ENCODE measurements at places on chromosomes 12 and 14.

DNA sequence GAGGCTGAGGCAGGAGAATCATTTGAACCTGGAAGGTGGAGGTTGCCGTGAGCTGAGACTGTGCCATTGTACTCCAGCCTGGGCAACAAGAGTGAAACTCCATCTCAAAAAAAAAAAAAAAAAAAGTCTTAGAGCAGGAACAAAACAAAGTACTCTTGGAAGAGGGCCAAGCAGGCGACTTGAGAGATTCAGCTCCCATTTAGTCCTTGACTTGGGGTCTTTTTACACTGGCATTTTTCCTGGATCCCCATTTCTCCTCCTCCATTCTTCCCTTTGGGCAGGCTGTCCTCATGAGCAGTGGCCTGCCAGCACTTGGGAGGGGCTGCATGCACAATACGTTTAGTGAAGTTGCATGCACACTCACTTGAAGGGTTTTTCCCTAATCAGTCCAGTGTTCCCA, 72.9 kb downstream of the C14orf132 start:
- no peaks in the 10 kb centered on the region for H3K36me3 ChIP-seq
- H3K4me1 ChIP-seq, result no peaks in the 10 kb centered on the region
- H3K4me3 ChIP-seq, result no peak overlapping the region

GRCh38 chr14:91694643-91695042, 37.2 kb downstream of the CATSPERB start:
- H3K4me3 ChIP-seq, result no peak overlapping the region
- H3K36me3 ChIP-seq, result no peaks in the 10 kb centered on the region
- no peaks in the 10 kb centered on the region for H3K4me1 ChIP-seq
- H3K27me3 ChIP-seq, result no peaks in the 10 kb centered on the region
- DNase-seq, result no peak

DNA sequence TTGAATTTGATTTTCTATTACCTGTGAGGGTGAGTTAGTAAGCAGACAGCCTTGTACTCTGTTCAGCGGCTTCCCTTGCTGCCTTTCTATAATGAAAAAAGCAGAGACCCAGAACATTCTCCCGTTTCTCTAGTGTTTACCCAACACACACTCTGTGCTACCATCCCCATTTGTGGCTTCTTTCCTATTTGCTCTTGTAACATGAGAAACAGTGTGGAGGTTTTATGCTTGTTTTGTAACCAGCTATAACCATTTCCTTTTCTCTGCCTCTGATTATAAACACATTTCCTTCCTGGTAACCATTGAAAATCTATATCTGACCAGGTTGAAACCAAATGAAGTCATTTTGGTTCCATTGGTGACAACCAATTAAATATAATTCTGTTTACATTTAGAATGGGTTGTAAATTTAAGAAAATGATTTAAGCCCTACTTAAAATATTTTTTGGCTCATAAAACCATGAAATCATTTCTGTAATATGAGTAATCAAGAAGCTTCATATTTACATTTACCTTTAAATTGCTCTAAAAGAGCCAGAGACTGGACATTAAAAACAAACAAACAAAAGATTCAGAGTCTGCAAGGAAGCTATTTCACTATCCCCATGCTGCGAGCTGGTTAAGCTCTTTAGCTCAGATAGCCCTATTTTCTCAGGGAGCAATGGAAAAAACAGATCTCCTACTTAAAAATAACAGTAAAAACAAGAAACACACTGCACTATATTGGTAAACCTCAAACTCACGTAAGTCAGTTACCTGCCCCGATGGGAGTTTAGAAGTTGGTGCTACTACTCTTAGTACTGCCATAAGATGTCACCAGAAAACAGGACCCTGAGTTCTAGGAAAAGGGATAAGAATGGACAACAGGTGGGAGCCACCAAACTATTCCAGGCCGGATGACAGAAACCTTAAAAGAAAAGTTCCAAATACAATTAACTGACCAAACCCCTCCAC, 206.5 kb upstream of the EEA1 start:
- no peaks in the 10 kb centered on the region for H3K27me3 ChIP-seq
- no peak overlapping the region for H3K4me3 ChIP-seq
- H3K27ac ChIP-seq, result no peak overlapping the region
- no peaks in the 10 kb centered on the region for H3K36me3 ChIP-seq
- no peak for DNase-seq

DNA sequence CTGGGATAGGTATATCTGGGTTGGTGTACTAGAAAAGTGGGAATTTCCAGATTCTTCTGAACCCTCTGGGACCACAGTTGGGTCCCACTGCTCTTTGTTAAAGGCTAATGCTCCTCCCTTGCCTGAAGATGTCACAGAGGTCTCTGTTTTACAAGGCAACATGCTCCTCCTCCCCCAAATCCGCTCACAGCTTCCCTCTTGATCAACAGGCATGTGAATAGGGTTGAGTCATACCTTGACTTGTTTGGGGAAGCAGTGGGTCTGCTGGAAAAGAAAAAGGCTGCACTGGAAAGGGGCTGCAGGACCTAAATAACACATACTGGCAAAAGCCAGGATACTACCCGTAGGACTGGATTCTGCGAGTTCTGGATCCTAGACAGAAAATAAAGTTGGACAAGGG, 165.4 kb upstream of the TMEM260 start:
- H3K4me1 ChIP-seq, result no peaks in the 10 kb centered on the region
- no peaks in the 10 kb centered on the region for H3K27me3 ChIP-seq
- DNase-seq, result no peak
- no peak overlapping the region for H3K27ac ChIP-seq
- H3K36me3 ChIP-seq, result no peaks in the 10 kb centered on the region

DNA sequence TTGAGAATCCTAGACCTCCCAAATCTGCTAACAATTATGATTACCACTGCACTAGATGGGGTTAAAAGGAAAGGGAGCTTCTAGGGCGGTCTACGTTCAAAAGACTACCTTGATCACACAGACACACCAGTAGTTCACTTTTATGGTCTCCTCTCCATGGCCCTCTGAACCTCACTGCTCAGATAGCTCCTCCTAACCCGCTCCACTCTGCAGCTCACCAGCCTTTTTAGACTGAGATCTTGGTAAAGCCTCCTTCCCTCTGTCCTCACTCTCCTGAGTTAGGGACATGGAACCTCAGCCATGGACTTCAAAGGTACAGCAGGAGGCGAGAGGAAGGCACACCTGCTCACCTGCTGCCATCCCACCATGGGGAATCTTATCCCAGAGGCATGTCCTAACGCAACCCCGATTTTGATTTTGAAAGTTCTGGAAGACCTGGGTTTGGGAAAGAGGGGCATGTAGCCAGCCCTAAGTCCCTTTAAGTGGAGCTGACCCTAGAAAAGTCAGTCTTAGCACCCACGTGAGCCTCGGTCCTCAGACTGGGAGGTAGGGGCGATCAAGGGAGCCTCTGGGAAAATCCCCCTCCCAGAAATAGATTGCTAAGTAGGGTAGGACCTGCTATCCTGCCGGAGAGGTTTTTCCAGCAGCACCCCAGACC, 1.3 kb downstream of the ZNF219 start:
- peaks cover 22% of the 10 kb centered on the region for H3K4me1 ChIP-seq
- H3K27ac ChIP-seq, result no peak overlapping the region
- no peaks in the 10 kb centered on the region for H3K27me3 ChIP-seq
- no peak overlapping the region for H3K4me3 ChIP-seq
- H3K36me3 ChIP-seq, result peaks cover 2% of the 10 kb centered on the region

DNA sequence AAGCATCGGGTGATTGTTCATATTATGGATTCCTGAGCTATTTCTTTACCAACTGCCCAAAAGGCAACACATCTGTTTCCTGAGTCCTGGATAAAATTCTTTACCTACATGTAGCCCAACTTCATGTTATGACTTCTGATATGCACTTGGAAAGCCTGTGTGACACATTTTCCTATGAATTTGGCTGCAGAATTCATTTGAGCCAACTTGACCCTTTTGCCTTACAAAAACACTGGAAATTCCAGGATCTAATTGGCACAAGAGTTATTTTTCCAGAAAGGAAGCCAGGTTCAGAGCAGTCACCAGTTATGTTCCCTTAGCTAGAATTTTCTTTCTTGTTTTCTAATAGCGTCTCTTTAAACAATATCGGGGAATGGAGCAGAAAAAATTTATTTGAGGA, 202.5 kb upstream of the LRIG3 start:
- H3K4me1 ChIP-seq, result no peaks in the 10 kb centered on the region
- H3K36me3 ChIP-seq, result no peaks in the 10 kb centered on the region
- H3K27me3 ChIP-seq, result no peaks in the 10 kb centered on the region
- no peak overlapping the region for H3K4me3 ChIP-seq

DNA sequence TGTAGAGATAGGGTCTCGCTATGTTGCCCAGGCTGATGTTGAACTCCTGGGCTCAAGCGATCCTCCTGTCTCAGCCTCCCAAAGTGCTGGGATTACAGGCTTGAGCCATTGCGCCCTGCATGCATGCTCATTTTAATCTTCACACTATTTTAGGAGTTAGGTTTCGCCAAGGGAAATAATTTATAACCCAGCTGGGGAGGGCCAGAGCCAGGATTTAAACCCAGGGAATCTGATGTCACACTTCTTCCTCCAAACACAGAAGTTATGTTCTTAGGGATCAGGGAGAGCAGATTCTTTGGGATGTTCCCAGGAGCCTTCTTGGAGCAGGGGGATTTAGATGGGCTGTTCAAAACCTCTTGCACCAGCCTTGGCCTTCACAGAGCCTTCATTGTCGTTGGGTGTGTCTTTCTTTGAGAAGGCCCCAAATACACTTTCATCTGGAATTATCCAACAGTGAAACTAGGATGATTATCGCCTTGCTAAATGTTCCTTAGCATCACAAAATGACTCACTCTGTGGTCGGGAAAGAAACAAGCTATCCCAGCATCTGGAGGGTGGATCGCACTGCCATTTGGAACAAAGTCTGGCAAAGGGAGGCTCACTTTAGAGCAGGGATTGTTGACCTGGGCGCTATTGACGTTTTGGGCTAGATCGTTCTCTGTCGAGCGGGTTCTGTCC, 8.2 kb upstream of the PPP1CC start:
- no peaks in the 10 kb centered on the region for H3K36me3 ChIP-seq
- no peaks in the 10 kb centered on the region for H3K4me1 ChIP-seq
- H3K27ac ChIP-seq, result no peak overlapping the region

GRCh38 chr14:75539561-75540478, 17.6 kb downstream of the BATF start:
- peaks cover 11% of the 10 kb centered on the region for H3K4me1 ChIP-seq
- peak overlapping the region; percentile 49 for H3K27ac ChIP-seq
- DNase-seq, result peak; percentile 74
- H3K4me3 ChIP-seq, result no peak overlapping the region

- no peak overlapping the region for H3K4me3 ChIP-seq
- H3K27me3 ChIP-seq, result no peaks in the 10 kb centered on the region
- H3K27ac ChIP-seq, result peak overlapping the region; percentile 52
- H3K4me1 ChIP-seq, result peaks cover 30% of the 10 kb centered on the region
Measured at GRCh38 chr14:23145794-23146350, 26.8 kb upstream of the CEBPE start.

GRCh38 chr12:6872073-6873048, 742 bp downstream of the SPSB2 start:
- peaks cover 46% of the 10 kb centered on the region for H3K36me3 ChIP-seq
- H3K27ac ChIP-seq, result peak overlapping the region; percentile 78
- no peaks in the 10 kb centered on the region for H3K27me3 ChIP-seq
- peak overlapping the region; percentile 73 for H3K4me3 ChIP-seq

- H3K27me3 ChIP-seq, result no peaks in the 10 kb centered on the region
- no peak for DNase-seq
- H3K27ac ChIP-seq, result no peak overlapping the region
- H3K4me3 ChIP-seq, result no peak overlapping the region
Measured at GRCh38 chr12:32139064-32139421, 32.4 kb downstream of the BICD1 start.

- no peak for DNase-seq
- no peak overlapping the region for H3K4me3 ChIP-seq
- H3K4me1 ChIP-seq, result peaks cover 3% of the 10 kb centered on the region
Measured at GRCh38 chr14:103496776-103497175, 25.9 kb downstream of the CKB start.

GRCh38 chr12:29990971-29991370, 207.2 kb upstream of the TMTC1 start:
- no peak overlapping the region for H3K4me3 ChIP-seq
- no peak overlapping the region for H3K27ac ChIP-seq
- no peaks in the 10 kb centered on the region for H3K27me3 ChIP-seq
- no peak for DNase-seq
- no peaks in the 10 kb centered on the region for H3K4me1 ChIP-seq

DNA sequence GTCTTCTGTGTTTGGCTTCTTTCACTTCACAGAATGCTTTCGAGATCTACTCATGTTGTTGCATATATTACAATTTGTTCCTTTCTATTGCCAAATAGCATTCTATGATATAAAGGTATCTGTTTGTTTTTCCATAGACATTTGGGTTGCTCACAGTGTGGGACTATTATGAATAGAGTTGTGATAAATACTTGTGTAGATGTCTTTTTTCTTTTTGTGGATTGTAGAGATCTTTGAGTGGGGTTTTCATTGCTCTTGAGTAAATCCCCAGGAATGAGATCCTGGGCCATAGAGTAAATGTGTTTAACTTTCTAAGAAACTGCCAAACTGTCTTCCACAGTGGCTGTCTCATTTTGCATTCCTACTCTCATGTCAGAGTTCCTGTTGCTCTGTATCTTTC, 24.9 kb upstream of the CEBPE start:
- DNase-seq, result no peak
- H3K4me3 ChIP-seq, result no peak overlapping the region
- no peaks in the 10 kb centered on the region for H3K27me3 ChIP-seq
- H3K4me1 ChIP-seq, result peaks cover 28% of the 10 kb centered on the region
- no peak overlapping the region for H3K27ac ChIP-seq

GRCh38 chr14:102902523-102903247, 19.8 kb upstream of the AMN start:
- H3K27ac ChIP-seq, result no peak overlapping the region
- no peak for DNase-seq
- peaks cover 10% of the 10 kb centered on the region for H3K36me3 ChIP-seq
- H3K4me1 ChIP-seq, result peaks cover 5% of the 10 kb centered on the region

DNA sequence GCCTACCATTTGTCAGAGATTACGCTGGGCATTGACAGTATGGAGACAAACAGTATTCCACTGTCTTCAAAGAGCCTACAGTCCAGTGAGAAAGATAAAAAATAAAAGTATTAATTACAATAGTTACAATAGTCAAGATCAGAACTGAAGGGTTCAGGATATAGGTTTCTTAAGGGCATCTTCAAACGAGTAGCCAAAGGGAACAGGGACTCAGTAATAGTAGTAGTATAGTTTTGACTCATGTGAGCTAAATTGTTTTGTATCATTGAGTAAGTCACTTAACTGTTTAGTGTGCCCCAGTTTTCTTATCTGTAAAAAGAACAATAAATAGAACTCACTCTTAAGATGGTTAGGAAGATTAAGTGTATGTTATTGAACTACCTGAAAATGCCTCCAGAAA, 123.6 kb downstream of the METTL25 start:
- no peaks in the 10 kb centered on the region for H3K4me1 ChIP-seq
- no peak for DNase-seq
- no peaks in the 10 kb centered on the region for H3K27me3 ChIP-seq
- no peaks in the 10 kb centered on the region for H3K36me3 ChIP-seq

DNA sequence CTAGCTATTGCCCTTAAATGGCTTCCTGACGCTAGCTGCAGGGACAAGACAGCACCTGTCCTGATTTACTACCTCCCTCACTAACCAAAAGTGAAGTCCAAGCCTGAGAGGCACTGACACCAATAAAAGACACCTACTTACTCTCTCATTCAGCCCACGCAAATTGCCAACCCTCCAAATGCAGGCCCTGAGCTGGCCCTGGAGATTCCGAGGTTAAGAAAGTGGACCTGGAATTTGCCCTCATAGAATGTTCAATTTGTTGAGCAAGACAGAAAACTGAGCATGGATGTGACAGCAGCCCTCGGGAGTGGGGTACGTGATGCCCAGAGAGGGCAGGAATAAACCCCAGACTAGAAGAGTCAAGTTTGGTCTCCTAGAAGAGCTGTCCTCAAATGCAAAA, 16.4 kb downstream of the SERPINA3 start:
- H3K4me3 ChIP-seq, result no peak overlapping the region
- H3K4me1 ChIP-seq, result no peaks in the 10 kb centered on the region
- no peak overlapping the region for H3K27ac ChIP-seq
- DNase-seq, result no peak
- H3K36me3 ChIP-seq, result no peaks in the 10 kb centered on the region

All from K562 (cell line).